Lung microvascular endothelial cell (primary cell): ENCODE measurements at places on chromosomes 16 and 17.

DNA sequence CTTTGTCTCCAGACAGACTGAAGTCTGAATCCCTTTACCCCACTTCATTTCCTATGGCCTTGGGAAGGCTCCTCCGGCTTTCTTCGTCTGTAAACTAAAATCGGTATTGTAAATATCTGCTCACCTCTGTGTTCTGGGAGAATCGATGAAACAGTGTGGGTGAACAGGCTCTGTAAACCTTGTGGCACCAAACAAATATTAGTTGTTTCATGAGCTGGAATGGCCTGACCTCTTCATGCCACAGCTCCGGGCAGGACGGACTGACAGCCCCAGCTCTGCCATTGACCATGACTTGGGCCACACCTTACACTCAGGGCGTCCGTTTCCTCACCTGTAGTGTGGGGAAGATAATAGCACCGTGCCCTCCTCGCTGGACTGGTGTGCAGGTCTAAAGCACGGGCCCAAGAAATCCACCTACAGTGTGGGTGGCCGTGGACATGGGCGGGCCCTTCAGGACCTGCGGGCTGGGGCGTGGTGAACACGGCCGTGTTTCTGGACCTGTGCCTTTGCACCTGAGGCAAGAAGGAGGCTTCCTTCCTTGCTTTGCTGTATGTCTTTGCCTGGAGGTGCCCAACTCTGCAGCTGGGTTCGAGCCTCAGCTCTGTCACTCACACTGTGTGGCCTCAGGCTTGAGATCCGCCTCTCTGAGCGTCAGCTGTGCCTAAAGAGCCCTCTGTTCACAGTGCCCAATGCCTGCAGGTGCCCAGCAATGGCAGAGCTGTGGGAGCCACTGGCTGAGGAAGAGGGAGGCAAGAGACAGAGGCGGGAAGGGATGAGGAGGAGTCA, 6.1 kb upstream of the OSGIN1 start:
- no peak for DNase-seq

- no peak for DNase-seq
Measured at GRCh38 chr16:58094026-58094425, 35.2 kb downstream of the CFAP20 start.

GRCh38 chr16:50288026-50288425, 21.7 kb downstream of the ADCY7 start:
- DNase-seq, result no peak

DNA sequence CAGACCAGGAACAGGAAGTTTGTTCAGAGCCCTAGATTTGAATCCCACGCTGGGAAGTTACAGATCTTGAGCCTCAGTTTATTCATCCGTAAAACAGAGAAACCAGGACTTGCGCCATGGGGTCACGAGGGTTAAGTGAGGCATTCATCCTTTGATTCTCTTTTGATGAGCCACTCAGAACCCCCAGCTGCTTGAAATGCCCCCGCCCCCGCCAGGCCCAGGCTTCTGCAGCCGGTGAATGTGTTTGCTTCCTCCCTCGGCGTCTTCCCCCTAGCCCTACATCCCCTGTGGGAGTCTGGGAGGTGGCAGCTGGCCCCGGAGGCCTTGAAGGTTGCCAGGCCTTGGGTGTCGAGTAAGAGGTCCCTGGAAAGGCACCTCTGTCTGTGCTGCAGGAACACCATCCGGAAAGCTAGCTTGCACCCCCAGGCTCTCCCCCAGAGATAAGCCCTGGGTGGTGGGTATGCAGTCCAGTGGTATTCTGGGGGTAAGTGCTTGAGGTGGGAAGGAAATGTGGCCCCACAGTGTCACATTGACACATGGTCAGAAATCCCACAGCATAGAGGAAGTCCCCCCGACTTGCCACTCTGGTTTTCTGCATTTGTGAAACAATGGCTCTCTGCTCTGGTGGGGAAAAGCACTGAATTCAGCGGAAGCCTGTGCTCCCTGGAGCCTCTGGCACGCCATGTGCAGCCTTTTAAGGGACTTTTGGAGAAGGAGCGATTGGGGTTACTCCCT, 14.9 kb downstream of the IRF8 start:
- no peak for DNase-seq

- DNase-seq, result no peak
Measured at GRCh38 chr17:78450696-78451345, 72.4 kb downstream of the PGS1 start.

DNA sequence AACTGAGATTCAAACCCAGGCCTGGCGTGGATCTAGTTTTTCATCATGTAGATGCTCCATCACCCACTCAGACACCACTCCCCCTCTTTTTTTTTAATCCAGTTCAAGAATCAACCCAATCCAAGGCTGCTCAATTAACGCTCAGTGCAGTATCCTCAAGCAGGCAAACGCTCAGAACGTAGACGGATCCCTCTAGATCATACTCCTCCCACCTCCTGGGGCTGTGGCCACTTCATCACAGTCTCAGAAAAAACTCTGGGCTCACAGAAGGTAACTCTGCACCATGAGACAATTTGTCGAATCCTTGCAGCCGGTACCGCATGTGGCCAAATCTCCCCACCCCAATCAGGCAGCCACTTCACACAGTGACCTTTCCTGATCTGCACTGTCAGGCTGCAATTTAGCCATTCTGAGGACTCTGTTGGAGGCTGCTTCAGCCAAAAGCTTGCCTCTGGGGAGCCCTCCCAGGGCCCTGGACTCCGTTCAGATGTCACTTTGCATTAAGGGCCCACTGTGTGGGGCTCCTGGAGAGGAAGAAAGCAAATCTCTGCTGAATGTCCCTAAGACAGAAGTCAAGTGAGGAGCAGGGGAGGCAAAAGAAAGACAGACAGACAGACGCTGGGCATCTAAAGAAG, 183.5 kb downstream of the XYLT1 start:
- no peak for DNase-seq
